ENCODE measurements at places on chromosomes 3 and 15.

GRCh38 chr3:8851703-8852102 is 82.3 kb upstream of the OXTR start:
- peak; percentile 41 for DNase-seq

DNA sequence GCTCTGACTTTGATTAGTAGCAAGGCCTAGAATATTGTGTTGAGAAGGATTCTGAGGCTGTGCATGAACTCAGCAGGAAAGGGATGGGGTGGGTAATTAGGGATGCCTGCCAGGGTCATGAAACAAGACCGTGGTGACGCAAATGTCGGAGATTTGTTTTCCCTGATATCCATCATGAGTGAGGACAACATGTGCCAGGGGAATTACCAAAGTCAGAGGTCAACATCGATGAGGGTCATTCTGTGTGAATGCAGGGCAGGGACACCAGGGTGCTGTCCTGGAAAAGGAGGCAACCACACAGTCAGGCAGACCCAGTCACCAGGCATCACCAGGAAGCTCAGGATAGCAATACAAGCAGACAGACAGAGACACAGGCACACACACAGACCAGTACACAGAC is 52.2 kb downstream of the SLCO2A1 start:
- no peak for DNase-seq

GRCh38 chr3:157514371-157514895 is 11.2 kb upstream of the VEPH1 start:
- no peak for DNase-seq

DNA sequence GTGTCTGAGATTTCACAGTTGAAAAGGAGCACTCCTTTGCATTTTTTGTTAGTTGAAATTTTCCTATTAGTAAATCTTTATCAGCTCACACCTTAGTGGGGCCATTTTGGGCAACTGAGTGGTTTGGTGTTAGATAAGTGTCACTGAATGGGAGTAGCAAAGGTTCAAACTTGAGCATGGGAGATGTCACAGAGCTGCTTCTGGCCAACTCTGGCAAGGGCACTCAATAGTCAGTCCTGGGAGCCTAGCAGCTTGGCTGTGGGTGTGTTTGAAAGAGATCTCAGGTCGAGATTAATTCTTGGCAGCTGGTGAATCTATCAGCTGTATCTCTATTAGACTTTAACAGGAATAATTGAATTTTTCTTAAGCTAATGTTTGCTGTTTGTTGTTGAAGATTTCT is 579.3 kb downstream of the EDEM1 start:
- DNase-seq = no peak

DNA sequence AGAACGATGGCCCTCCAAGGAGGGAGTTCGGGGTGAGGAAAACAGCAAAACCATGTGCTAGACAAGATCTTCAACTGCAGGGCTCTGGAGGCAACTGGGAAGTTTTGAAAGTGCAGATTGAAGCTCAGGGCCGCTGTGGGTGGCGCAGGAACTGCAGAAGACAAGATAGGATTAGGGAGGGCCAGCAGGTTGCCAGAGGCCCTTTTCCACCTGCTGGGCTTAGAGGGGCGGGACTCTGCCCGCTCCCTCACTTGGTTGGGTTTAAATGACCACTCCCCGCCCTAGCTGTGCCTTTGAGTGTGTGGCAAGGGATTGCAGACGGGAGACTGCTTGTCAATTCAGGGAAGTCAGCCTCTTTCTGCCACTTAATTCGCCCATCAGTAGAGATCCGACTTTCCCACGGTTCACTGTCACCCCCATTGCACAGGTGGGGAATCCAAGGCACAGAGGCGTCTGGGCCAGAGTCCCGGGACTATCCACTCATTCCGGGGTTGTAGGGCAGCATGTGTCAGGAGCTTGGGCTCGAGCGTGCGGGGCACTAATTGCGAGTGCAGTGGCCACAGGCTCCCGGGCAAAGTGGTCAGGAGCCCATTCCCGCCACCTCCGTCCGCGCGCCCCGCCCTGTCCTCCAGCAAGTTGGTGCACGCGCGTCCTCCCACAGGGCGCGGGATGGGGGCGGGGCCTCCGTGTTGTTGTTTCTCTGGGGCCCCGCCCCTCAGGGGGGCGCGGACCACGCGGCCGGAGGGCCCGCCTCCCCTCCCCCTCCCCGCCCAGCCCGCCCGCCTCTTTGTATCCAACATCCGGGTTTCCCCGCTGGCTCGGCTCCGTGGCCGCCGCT is at the start of gene ACVR2B:
TSS of gene ACVR2B (plus strand) at position 816 of the 838 bp plus-strand sequence. CDS start 433 bp downstream, outside the sequence.
- peak; percentile 95 for DNase-seq

GRCh38 chr3:73727117-73727821 is 102.5 kb upstream of the PDZRN3 start:
- no peak for DNase-seq

GRCh38 chr3:139173372-139174108 is 128.8 kb upstream of the PRR23C start:
- no peak for DNase-seq

- DNase-seq = peak; percentile 26
Observed at GRCh38 chr3:18423401-18424212, 1.5 kb downstream of the SATB1 start.

- no peak for DNase-seq
Observed at GRCh38 chr15:65231306-65231705, 20.0 kb upstream of the CILP start.

DNA sequence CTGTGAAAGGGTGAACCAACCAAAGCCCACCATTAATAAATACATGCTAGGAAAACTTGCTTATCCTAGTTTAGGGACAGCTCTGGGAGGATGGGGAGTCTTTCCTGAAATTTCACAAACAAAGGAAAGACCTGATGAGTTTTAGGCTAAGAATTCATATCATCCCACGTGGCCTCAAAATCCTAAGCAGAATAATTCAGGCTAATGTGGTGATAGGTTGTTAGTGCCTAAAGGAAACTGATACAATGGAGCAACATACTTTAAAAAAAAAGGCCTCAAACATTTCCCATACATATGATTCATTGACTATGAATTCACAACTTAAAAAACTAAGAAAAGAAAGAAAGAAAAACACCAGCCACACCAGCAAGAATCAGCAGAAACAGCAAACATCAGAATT is 126.9 kb upstream of the CNTN4 start:
- no peak for DNase-seq

DNA sequence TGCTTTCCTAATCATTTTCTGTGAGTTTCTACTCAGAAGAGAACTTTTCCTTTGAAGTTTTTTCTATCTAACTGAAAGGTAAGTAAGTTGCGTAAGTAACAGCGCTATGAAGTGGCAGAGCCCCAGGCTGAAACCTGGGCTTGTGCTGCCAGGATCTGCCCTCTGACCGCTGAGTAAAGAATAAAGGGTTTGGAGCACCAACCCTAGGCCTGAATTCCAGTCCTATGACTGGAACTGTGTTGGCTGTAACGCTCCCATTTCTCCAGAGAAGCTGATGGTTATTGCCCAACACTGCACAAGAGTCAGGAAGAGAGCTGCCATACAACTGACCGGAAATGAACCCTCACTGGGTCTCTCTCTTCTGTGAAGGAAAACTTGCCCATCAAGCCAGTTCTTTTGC is 87.0 kb downstream of the FOXB1 start:
- DNase-seq = peak; percentile 85

GRCh38 chr15:33310481-33311311 is at the start of gene RYR3:
TSS of gene RYR3 (plus strand) at chr15:33310967. CDS start at chr15:33311046, 79 bp downstream.
- DNase-seq = peak; percentile 49

DNA sequence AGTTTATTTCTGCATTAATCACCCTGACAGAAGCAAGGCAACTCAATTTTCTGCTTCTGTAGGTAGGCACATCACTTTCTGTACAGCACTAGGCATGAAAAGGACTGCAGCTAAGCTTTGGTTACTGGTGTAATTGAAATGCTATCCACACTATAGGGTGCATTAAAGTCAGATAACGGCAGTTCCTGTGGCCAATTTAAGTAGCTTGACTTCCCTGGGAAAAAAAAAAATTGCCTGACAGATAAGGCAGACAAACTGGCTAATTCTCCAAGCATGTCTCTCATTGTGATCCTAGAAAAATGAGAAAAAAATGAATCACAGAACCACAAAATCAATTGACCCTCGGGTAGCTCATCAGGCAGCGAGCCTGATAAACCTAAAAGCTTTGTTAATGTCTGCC is 151.4 kb downstream of the MEIS2 start:
- DNase-seq = no peak

- peak; percentile 48 for DNase-seq
Observed at GRCh38 chr3:184426691-184427141, 46.9 kb downstream of the CHRD start.

DNA sequence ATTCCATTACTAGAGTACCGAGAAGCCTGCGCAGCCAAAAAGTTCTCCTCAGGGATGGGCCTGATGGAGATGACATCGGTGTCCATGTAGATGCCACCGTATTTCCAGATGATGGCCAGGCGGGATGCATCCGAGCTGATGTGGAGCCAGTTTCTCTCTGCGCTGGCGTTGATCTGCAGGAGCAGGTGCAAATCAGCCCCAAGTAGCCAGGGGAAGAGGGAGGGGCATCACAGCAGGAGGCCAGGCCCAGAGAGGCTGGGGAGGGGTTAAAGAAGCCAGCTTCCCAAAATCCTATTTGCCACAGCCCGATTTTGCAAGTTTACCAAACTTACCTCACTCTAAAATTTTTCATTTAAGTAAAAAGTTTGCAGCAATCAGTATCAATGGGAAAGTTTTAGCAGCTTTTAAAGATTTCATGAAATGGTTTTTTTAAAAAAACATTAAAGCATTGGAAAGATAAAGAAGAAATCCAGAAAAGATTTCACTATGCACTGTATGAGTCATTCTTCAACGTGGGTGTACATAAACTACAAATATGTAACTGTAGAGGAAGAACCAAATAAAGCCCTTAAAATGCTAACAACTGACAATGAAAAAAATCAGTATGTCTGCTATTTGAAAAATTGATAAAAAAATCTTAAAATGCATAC is 7.4 kb downstream of the A4GNT start:
- DNase-seq = no peak

- peak; percentile 13 for DNase-seq
Observed at GRCh38 chr3:15427981-15428380, 583 bp downstream of the EAF1 start.

DNA sequence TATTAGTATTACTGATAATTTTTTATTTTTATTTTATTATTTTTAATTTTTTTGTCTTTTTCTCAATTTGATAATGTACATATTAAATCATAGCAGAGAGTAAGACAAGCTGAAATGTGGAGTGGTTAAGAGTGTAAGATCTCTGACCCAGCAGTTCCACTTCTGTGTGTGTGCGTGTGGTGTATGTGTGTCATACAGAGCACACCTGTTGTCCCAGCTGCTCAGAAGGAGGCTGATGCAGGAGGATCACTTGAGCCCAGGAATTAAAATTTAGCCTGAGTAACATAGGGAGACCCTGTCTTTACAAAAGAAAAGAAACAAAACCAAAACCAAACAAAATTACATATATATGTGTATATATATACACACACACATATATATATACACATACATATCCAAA is 1.4 kb upstream of the CIDEC start:
- DNase-seq = no peak

DNA sequence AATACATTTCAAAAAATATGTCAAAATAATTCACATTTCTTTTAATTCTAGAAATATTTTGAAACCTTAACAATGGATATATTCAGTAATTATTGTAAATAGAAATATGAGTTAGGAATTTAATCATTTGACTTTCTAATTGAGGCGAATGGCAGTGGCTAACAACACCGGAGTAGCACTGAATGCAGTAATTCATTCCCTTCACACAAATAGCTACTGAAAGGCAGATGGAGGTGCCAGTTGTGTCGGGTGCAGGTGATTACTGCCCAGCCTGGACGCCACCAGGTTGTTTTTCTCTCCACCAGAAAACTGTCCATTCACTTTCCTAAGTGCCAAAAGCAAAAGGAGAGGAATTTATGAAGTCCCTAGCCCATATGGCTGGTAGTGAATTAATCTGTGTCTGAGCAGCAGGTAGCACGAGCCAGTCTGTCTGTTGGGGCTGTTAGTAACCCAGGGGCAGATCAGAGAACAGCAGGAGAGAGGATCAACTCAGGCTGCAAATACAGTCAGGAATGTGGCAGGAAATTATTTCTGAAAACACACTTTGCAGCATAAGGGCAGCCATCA is 79.3 kb upstream of the GMNC start:
- DNase-seq = no peak

DNA sequence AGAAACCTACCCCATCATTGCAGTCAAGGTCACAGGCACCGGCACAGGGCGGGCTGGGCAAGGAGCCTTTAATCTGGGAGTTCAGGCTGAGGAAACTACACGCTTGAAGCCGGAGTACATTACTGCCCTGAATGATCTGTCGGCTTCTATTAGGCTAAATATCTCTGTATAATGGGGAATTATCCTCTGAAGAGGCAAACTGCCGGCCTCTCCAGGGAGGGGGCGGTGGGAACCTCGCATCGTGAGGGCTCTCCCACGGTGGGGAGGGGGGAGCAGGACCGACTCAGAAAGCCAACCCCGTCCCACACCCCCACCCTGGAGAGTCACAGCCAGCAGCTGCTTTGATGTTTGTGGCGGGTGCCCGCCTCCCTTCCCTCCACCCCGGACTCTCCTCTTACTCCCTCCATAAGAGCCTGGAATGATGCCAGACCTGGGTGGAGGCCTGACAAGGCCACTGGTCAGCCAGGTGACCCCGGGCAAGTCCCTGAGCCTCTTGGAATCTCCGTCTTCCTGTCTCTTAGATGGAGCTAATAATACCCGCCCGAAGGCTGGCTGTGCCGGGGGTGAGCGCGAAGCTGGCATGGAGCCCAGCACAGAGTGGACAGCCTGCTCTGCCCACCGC is 63.4 kb upstream of the LINGO1 start:
- no peak for DNase-seq

DNA sequence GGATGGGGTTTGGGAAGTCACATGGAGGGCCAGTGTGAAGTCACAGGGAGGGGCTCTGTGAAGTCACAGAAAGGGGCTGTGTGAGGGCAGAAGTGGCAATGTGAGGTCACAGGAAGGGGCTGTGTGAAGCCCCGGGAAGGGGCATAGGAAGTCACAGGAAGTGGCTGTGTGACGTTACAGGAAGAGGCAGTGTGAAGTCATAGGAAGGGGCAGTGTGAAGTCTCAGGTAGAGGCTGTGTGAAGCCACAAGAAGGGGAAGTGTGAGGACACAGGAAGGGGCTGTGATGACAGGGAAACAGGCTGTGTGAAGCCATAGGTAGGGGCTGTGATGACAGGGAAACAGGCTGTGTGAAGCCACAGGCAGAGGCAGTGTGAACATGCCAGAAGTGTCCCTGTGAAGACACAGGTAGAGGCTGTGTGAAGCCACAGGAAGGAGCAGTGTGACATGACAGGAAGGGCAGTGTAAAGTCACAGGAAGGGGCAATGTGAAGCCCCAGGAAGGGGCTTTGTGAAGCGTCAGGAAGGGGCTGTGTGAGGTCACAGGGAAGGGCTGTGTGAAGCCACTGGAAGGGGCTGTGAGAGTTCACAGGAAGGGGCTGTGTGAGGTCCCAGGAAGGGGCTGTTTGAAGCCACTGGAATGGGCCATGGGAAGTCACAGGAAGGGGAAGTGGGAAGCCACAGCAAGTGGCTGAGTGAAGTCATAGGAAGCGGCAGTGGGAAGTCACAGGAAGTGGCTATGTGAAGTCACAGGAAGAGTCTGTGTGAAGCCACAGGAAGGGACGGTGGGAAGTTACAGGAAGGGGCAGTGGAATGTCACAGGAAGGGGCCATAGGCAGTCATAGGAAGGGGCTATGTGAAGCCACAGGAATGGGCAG is 37.1 kb downstream of the GASK1A start:
- no peak for DNase-seq

GRCh38 chr15:89714775-89715174 is 24.2 kb downstream of the WDR93 start:
- no peak for DNase-seq

- DNase-seq = no peak
Observed at GRCh38 chr15:98715401-98715800, 67.1 kb downstream of the IGF1R start.

GRCh38 chr15:25939122-25939521 is 76.0 kb upstream of the ATP10A start:
- no peak for DNase-seq
